ENCODE measurements at places on chromosomes 7 and 10.

GRCh38 chr7:50826371-50827172, 43.9 kb upstream of the GRB10 start:
- DNase-seq = no peak

GRCh38 chr10:14050598-14050997, 280.1 kb downstream of the FRMD4A start:
- no peak for DNase-seq

DNA sequence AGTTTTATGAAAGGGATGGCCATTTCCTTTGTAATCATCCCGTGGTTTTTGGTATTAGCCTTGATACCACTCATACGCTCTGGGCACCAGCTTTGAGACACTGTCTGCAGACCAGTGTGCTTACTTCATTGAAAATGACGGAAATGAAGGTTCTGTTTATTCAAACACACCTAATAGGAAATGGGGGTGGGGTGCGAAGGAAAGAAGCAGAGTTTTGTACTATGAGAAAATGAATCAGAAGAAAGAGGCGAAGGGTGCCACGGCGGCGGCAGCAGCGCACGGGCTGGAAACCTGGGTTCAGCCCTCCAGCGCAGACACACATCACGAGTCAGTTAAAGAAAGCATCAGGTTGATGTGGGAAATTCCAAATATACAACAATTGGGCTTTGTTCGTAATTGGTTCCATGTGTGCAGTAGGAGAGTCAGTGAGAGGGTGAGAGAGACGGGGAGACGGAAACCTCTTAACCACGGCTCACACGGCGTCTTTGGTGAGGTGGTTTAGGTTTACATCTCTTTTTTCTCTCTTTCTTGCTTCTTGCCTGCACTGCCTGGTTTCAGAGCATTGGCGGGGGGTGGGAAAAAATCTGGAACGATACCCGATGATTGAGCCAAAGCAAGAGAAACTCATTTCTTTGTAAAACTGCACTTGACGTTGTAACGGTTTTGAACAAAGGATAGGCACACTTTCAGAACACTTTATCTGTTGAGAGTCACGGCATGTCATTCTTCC, 321.2 kb downstream of the FRMD4A start:
- DNase-seq = no peak

DNA sequence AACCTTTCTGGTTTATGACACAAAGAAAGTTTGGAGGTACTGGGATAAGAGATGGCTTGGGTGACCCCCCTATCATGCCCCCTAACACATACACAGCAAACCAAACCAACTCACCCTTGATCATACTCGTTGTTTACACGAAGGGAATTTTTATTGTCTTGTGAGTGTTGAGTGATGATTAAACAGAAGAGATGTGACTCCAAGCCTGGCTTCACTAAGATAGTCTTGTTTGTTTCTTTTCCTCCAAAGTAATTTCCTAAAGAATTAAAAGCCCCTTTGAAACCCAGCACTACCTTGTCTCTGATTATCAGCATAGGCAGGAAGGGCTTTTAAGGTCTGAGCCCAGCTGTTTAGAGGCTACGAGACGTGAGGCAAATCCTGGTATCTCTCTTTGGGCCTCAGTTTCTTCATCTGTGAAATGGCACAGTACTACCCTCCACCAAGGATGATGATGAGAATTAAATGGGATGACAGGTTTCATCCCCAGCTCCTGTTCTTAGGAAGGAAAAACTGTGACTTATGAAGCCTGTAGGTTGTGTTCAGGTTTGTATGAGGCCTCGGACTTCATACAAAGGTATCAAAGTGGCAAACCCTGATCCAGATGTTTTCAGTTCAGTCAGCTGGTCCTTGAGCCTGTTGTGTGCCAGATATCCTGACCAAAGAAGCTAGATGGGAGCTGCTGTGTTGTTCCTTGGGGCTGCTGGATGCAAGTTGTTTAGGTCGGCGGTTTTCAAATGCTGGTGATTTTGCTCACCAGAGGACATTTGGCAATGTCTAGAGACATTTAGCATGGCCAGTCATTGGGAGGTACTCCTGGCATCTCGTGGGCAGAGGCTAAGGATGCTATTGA, 51.8 kb downstream of the TCF7L2 start:
- DNase-seq = no peak

- no peak for DNase-seq
Observed at GRCh38 chr7:117165656-117166055, 157.2 kb downstream of the WNT2 start.

- no peak for DNase-seq
Observed at GRCh38 chr7:83001362-83002040, 161.2 kb downstream of the PCLO start.

GRCh38 chr10:122225330-122225729, 45.8 kb upstream of the BTBD16 start:
- no peak for DNase-seq

DNA sequence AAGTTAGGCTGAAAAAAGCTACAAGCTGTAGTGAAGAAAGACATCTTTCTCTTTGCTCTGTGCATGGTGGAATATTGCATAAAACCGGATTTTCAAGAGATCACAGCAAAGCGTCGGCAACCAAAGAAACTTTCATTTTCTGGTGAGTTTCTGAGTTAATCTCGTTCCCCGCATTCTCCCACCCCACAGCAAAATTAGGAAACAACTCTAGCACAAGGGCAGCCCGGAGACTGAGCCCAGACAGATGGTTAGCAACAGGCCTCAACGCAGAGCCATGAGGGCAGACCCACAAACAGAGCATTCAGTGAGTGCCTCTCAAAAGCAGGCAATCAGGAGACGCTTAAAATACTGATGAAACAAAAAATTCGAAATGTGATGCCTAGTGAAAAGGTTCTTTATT, 396.1 kb upstream of the KLF6 start:
- no peak for DNase-seq

- DNase-seq = no peak
Observed at GRCh38 chr10:28890121-28890950, 213.0 kb downstream of the BAMBI start.

GRCh38 chr7:134927723-134928122, 58.6 kb upstream of the AGBL3 start:
- DNase-seq = no peak

- DNase-seq = peak; percentile 45
Observed at GRCh38 chr10:93039721-93040120, 20.9 kb upstream of the CYP26C1 start.

GRCh38 chr10:10533437-10533836, 484.2 kb upstream of the CELF2 start:
- no peak for DNase-seq

DNA sequence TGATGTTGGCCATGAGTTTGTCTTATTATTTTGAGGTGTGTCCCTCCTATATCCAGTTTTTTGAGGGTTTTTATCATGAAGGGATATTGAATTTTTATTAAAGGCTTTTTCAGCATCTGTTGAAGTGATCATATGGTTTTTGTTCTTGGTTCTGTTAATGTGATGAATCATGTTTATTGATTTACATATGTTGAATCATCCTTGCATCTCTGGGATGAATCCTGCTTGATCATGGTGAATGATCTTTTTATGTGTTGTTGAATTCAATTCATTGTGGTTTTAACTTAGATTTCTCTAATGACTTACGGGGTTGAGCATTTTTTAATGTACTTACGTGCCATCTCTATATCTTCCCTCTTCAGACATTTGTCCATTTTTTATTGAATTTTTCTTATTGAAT, 22.9 kb downstream of the DLD start:
- no peak for DNase-seq

GRCh38 chr10:17588420-17588819, 28.8 kb downstream of the HACD1 start:
- no peak for DNase-seq

DNA sequence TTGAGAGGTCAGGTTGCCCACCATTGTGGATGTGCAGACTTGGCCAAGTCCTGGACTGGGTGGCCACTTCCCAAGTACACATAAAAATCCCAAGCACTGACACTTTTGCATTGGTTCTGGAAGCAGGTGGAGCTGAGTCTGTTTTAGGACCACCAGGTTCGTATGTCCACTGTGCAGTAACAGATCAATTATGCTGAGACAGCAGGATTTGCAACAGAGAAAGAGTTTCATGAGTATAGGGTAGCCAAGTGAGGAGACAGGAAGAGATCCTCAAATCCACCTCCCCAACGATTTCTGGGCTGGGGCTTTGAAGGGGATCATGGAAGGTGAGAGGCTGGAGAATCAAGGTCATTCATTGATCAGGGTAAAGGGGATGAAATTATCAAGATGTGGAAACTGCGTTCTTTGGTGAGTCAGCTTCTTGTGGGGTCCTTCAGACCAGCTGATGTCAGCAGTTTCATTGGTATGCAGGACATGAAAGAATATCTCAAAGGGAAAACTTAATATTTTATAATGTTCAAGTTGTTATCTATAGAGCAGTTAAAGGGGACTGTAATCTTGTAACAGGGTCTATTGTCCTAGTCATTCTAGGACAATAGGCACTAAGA, 277.7 kb downstream of the GALNT17 start:
- DNase-seq = no peak

DNA sequence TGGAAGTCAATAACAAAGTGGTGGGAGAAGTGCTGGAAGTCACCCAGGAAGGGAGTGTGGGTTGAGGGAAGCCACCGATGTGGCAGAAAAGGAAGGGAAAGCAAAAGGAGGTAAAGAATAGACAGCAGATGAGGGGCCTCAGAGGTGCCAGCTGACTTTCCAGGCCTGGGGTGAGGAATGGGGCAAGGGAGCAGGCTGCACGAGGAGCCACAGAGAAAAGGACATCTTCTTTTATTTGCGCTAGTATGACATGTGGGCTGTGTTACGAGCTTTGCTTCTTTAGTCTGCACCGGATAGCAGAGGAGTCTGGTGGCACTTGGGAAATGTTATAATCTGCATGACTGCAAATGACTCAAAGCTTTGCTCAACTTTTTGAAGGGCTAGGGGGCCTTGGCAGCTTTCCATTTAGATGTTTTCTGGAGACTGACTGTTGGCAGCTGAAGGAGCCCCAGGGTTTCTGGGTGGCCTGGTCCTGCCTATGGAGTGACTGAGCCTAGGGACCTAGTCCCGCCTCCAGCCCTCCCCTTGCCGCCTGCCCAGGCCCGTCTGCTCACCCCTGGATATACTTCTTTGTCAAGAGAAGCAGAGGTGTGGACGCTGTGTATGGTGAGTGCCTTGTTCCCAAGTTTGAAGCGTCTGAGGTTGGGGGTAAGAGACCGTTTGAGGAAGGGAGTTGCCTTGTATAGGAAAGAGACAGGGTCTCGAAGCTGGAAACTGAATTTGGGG, 5.1 kb downstream of the PRXL2A start:
- DNase-seq = no peak

- no peak for DNase-seq
Observed at GRCh38 chr10:108791030-108791429, 1132.3 kb downstream of the XPNPEP1 start.

Measured in Caco-2 (cell line).